ENCODE measurements at places on chromosomes 5 and 9.

DNA sequence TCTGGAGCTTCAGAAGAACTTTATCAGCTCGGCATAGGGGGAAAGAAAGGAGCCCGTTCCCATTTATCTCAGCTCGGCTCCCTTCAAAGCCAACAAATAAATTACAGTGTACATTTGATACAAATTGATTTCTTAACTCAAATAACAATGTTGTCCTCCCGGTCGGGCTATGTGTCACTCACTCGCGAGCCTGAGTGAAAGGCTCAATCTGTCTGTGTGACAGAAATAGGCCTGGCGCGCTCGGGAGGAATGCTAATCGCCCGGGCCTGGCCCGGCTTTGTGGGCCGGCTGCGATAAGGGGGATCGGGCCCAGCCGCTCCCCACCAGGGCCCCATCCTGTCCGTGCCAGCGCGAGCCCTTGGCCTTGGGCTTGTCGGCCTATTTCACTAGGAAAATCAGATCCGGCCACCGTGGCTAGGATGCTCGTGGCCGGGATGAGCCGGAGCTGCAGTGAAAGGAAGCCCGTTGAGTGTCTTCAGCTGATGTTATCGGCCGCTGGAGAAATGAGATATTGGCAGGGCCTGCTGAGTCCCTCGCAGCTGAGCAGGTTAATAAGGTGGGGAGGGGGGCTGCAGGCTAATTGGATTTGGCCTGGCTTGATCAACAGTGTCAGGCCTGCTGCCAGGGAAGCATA is 258.7 kb downstream of the IRX1 start:
- DNase-seq = no peak

DNA sequence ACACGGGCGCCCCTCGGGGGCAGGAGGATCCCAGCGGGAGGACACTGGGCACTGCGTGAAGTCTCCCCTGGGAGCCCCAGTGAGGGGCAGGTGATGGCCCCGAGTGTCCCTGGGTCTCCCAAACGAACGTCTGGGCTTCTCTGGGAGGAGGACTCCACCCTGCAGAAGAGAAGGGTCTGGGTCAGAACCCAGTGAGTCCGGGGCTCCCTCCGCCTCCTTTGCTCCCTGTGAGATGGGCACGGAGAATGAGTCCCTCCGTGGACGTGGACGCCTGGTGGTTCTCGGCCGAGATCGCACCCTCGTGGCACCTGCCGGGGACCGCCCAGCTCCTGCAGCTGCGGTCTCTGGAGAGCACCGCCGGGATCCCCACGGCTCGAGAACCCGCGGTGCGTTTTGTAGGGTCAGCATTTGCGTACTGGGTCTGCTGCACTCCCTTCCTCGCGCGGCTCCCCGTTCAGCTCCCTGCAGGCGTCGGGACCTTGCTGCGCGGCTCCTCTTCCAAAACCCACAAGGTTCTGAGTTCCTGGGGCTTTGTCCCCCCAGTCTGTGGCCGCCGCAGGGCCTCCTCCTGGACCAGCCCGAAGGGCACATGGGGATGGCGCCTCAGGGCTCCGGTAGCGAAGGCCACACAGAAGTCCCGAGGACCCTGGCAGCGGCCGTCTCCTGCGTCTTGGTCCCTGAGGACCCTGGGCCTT is 10.2 kb upstream of the CEP72 start:
- DNase-seq = no peak

DNA sequence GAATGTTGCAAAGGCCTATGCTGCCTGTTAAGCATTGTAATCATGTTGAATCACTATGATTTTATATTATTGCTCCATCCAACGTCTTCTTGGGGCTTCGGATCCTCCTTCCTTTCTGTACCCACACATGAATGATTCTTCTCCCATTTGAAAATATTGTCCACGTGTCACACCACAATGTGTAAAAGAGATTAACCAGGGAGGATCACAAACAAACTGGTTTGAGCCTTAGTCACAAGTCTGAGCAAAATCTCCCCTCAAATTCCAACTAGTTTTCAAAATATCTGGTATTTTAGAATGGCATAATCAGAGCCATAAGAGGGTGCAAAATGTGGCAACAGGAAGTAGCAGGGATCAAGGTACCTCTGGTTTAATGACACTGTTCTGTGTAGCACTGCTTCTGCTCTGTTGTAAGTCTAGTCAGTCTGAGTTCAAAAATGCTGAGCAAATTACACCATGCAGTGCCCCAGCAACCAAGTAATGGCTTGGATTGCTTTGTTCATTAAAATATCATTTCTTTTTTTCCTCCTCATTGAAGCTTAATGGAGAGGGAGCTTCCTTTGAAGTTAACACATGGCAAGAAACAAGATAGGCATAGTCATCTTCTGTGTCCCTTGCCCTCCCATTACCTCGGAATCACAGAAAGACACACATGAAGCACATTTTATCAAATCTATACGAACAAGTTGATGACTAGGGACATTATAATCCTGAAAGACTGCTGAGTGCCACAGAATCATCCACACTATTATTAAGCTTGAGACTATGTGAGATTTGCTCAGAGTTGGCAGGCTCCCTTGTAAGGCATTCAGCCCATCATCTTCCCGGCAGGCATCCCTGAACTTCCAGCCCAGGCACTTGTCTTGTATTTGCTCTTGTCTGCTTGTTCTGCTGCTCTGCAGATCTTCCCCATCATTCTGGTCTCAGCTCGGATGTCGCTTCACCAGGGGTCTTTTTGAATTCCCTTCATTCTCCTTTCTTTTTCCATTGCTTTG is 102.0 kb upstream of the PRLR start:
- DNase-seq = no peak

GRCh38 chr5:163870441-163870840 is 365.0 kb downstream of the MAT2B start:
- no peak for DNase-seq
